ENCODE measurements at places on chromosomes 1 and 21.
A peak's percentile ranks its signal among the peaks of the same experiment; 100 is the strongest.

- no peak for DNase-seq
Measured at GRCh38 chr1:168348146-168348709, 67.6 kb downstream of the TBX19 start.

GRCh38 chr1:24536391-24536840 lies 19.5 kb upstream of the NCMAP start:
- no peak for DNase-seq

GRCh38 chr1:209612646-209613399 lies 29.3 kb downstream of the CAMK1G start:
- no peak for DNase-seq

GRCh38 chr1:207965392-207966387 lies 54.8 kb upstream of the CD34 start:
- DNase-seq, result no peak

GRCh38 chr21:20276954-20277353 lies 721.3 kb upstream of the NCAM2 start:
- DNase-seq, result no peak

DNA sequence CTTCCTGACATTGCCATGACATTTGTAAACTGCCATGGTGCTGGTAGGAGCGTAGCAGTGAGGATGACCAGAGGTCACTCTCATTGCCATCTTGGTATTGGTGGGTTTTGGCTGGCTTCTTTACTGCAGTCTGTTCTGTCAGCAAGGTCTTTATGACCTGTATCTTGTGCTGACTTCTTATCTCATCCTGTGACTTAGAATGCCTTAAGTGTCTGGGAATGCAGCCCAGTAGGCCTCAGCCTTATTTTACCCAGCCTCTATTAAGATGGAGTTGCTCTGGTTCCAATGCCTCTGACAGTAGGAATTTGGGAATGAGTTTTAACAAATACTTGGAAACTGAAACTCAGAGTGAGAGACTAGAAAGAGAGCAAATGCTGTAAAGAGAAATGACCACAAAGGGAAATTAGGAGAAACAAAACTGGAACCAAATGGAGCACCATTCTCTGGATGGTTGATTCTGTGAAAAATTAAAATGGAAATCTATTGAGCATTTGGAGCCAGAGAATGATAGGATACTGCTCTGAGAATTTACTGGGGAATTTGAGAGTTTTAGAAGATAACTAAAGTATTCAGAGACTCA lies 50.1 kb upstream of the RHOU start:
- no peak for DNase-seq

- DNase-seq, result no peak
Measured at GRCh38 chr1:80083892-80084291, 1077.4 kb upstream of the ADGRL4 start.

DNA sequence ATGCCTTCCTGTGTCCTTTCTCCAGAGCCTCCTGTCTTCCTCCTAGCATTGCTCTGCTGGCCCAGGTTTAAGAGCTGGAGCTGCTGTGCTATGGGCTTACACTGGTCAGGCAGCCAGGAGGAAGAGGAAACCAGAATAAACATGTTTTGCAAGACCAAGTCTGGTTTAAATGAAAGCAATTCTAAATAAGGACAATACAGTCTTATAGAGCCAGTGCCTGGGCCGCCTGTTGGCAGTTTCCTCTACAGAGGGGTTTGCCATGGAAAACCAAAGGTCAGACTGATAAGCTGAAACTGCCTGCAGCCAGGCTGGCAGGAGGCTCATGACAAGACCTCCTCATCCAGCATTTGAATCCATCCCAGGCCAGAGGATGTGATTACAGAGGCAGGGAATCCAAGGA lies 92.9 kb upstream of the FGGY start:
- peak; percentile 79 for DNase-seq

- no peak for DNase-seq
Measured at GRCh38 chr21:46617267-46618051, 12.6 kb upstream of the S100B start.

DNA sequence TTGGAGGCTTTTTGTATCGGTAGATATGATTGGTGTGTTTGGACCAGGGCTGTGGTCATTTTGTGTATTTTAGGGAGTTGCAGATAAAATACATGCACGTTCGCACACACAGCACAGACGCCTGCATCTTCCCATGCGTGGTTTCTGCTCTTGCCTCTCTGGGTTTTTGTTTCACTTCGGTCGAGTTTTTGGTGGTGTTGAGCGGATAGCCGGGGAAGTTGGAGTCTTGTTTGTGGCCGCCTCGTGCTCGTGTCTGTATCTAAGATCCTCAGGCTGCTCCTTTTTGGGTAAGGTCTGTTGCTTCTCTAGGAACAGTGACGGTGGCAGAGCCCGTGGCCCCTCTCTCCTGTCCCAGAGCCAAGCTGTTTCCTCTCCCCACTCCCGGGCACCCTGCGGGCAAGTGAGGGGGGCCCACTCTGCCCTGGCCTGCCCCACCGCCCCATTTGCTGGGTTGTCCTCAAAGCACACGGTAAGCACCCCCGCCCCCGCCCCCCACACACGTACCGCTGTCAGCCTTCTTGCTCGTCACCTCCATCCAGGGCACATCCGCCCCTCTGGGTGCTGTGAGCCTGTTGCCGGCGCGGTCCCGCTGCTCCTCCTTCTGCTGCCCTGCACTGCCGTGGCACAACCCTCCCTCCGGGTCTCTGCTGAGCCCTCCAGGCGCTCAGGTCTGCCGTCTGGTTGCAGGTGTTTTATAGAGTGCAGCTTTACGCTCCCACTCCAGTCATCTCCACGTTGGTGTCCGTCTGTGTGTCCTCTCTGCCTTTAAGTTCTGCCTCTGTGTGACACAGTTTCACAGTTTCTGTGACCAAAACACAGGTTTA lies 51.9 kb downstream of the AGPAT3 start:
- peak; percentile 29 for DNase-seq

DNA sequence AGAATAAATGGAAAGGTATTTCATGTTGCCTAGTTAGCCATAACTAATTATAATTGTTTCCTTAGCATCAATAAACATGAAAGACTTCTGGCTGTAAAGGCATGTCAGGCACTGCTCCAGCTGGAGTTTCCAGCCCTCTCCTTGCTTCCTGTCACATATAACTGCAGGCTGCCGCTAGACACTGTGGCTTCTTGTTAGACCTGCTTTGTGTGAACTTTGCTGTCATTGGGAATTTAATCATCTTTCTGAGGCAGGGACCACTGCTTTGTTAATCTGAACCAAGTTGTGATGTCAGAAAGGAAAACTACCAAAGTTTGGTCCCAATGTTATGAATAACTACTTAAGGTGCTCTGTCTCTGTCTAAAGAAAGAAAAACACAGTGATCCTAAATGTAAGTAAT lies 90.3 kb upstream of the DUSP10 start:
- no peak for DNase-seq

DNA sequence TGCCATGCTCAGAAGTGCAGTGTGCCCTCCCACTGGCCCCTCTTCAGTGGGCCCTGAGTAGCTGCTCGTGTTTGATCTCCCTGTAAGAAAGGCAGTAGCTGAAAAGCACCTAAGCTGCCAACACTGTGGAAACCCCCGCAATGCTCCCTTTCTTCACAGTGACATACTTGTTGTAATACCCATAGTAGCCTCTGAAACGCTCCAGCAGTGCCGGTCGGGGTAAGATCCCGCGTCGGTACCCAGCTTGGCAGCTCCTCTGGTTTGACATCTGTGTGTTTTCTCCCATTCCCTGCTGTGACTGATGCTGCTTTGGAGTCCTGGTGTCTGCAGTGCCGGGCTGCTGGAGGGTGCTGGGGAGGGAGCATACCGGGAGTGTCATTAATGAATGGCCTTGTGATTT lies 3.6 kb downstream of the CHAF1B start:
- DNase-seq, result no peak

DNA sequence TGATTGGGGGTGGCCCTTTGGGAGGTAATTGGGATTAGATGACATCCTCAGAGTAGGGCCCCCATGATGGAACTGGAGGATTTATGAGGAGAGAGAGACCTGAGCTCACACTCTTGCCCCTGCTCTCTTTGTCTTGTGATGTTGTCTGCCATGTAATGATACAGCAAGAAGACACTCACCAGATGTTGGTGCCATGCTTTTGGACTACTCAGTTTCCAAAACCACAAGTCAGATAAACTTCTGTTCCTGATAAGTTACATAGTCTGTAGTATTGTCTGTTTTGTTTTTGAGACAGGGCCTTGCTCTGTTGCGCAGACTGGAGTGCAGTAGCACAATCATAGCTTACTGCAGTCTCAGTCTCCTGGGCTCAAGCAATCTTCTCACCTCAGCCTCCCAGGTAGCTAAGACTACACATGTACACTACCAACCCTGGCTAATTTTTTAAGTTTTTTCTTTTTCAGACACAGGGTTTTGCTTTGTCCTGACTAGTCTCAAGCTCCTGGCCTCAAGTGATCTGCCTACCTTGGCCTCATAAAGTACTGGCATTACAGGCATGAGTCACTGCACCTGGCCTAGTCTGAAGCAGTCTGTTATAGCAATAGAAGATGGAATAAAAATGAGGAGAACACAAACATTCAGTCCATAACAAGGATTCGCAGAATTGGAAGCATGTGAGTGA lies 115.0 kb upstream of the GALNT2 start:
- no peak for DNase-seq

GRCh38 chr1:201628490-201628889 lies 89.6 kb downstream of the NAV1 start:
- DNase-seq, result no peak

- no peak for DNase-seq
Measured at GRCh38 chr1:238606896-238607295, 716.2 kb upstream of the ZP4 start.

DNA sequence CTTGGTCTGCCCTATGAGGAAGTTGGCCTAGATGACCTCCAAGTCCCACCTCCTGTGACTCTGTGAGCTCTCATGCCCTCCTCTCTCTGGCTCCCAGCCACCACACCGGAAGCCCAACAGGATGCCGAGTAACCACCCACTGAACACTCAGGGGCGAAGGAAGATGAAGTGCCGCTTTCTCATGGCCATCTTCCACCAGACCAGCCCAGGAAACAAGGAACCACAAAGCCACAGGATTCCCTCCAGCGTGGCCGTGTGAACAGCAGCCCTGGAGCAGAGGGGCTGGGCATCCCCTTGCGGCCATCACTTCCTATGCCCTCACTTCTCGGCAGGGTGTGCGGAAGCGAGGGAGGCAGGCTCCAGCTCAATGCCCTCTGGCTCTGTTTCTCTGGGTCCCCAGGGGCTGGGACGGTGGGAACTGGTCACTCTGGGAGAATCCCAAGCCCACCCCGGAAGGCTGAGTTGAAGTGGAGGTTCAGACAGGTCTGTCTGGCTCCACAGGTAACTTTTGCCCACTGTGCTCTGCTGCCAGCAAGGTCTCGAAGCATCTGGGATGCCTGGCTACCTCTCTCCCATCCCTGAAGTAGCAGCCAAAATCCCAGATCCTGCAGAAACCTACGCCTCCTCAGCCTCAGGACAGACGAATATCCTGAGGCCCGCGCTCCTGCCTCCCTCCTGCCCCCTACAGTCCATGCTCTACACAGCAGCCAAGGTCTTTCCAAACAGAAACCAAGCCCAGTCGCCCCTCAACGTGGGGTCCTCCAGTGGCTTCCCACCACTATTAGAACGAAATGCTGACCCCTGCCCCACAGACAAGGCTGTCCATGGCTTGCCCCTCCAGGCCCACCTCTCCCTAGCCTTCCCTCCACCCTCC lies 44.2 kb upstream of the ECE1 start:
- DNase-seq, result peak; percentile 89

DNA sequence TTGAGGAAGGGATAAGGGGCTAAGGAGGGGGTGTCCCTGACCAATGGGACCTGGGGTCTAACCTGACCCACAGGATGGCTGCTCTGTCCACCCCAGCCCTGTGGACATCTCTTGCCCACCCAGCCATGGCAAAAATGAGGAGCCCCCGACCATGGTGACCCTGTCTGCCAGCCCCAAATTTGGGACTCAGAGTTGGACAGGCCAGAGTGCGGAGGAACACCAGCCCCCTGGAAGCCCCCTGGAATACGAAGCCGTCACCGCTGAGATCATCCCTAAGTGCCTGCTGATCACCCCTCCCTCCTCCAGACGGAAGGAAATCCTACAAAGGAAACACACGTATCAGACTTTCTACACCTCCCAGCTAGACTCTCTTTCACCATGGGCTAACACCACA lies 119.3 kb downstream of the SIK1 start:
- peak; percentile 28 for DNase-seq

GRCh38 chr21:36504067-36505058 lies 24.4 kb upstream of the CLDN14 start:
- DNase-seq, result no peak

DNA sequence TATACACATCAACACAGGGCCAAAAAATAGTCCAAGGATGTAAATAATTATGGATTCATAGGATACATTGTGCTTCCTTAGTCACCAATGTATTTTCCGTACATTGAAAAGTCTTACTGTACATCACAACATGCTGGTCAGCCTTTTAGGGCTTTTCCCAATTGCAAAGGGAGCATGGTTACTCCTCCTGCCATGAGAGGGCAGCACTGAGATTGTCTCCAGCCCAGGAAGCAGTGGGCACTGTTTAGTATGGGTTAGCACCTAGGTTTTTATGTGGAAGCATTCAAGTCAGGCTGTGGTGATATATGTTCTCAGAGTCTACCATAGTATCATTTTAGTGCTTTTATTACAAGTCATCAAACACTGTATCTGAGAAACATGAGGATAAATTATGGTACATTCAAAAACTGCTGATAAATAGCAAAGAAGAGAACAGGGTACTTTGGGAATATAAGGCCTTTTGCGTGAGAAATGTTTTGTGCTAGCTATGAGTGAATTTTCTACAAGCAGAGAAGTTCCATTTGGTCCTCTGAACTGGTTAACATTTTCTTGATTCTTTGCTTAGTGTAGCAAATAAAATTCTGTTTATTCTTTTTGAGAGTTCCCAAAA lies 34.0 kb downstream of the ST6GALNAC5 start:
- DNase-seq, result no peak
